Colonic mucosa (tissue), 4 donors: ENCODE measurements at places on chromosomes 4 and X. TPM values are rescaled to one million over a fixed set of nuclear protein-coding genes. Genes with fewer than 3 reads are reported as not detected.

- no peak for DNase-seq
Observed at GRCh38 chr4:106607558-106607957, 239.0 kb upstream of the GIMD1 start.

DNA sequence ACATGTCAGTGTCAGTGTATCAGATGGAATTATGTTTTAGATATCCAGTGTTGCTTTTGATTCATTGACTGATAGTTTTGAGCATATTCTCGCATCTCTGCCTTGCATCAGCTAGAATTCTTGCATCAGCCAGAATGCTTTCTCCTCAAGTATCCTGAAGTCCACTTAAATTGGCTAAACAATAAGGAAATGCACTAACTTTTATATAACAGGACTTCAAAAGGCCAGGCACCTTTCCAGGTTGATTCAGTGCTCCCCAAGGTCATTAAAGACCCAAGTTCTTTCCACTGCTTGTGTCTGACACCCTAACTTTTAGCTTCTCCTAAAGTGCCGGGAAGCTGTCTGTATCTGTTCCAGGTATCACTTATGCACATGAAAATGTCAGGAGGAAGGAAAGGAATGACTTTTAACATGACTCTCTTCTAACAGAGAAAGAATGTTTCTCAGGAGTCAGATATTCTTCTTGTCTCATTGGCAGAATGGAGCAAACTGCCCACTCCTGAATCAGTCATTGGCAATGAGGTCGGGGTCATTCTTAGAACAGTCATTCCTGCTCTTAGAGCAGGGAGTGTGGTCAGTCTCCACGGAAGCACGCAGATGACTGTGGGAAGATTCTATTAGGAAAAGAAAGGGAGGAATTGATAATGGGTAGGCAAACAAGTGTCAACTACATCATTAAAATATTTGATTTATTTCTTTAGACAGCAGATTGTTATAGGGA is 92.9 kb upstream of the TLL1 start:
- DNase-seq: no peak

The HAUS7 gene
- 18.9 TPM for total RNA-seq

The ASB9 gene
- 3.6 TPM for total RNA-seq

The FOXR2 gene
- total RNA-seq: not detected
